ENCODE measurements at places on chromosomes 16 and 17.
A peak's percentile ranks its signal among the peaks of the same experiment; 100 is the strongest.

GRCh38 chr16:89565506-89566372 is 5.3 kb downstream of the RPL13 start:
- H3K27me3 ChIP-seq = peaks cover 8% of the 10 kb centered on the region
- peak overlapping the region; percentile 17 for H3K4me3 ChIP-seq
- peaks cover 33% of the 10 kb centered on the region for H3K36me3 ChIP-seq
- peak; percentile 70 for DNase-seq
- H3K4me1 ChIP-seq = peaks cover 56% of the 10 kb centered on the region
- H3K27ac ChIP-seq = no peak overlapping the region

DNA sequence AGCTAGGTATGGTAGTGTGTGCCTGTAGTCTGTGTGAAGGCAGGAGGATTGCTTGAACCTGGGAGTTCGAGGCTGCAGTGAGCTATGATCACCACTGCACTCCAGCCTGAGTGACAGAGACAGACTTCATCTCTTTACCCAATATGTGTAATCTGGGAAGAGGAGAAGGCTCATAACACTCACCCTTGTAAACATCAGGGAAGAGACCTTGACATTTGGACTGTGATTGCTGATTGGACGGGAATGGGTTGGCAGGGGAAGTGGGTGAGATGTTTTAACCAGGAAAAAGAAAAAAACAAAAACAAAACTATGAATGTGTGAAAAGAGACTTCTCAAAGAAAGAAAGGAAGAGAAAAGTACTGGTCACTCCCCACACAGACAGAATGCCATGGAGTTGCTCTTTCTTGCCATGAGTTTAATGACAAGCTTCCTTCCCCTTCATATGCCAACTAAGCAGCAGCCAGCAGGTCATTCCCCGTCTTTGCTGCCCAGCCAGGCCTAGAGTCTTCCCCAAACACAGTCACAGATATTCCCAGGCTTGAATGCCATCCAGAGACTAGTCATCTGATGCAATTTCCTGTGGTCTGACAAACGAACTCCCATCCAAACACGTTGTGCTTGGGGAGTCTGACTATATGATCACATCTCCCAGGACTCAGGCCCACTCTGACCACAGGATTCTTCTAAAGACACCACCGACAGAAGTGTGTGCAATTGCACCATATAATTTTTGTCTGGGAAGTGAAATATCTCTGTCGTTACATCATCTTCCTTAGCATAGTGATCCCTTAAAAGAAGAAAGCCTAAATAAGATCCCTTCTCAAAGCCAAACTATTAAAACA is 3.6 kb upstream of the XAF1 start:
- H3K27me3 ChIP-seq = no peaks in the 10 kb centered on the region
- no peak for DNase-seq
- no peak overlapping the region for H3K4me3 ChIP-seq
- no peaks in the 10 kb centered on the region for H3K36me3 ChIP-seq

- DNase-seq = no peak
- H3K4me3 ChIP-seq = no peak overlapping the region
- H3K4me1 ChIP-seq = no peaks in the 10 kb centered on the region
- no peaks in the 10 kb centered on the region for H3K27me3 ChIP-seq
- H3K27ac ChIP-seq = peak overlapping the region; percentile 67
These were observed 18.8 kb upstream of the LITAF start for GRCh38 chr16:11605564-11605886.

- DNase-seq = no peak
- H3K4me3 ChIP-seq = no peak overlapping the region
- H3K36me3 ChIP-seq = no peaks in the 10 kb centered on the region
- H3K27me3 ChIP-seq = no peaks in the 10 kb centered on the region
- no peak overlapping the region for H3K27ac ChIP-seq
These were observed 33.2 kb upstream of the MEAK7 start for GRCh38 chr16:84537491-84538151.

GRCh38 chr17:58242171-58242784 is 3.9 kb downstream of the LPO start:
- no peak for DNase-seq
- no peak overlapping the region for H3K4me3 ChIP-seq
- H3K4me1 ChIP-seq = no peaks in the 10 kb centered on the region
- H3K36me3 ChIP-seq = no peaks in the 10 kb centered on the region

DNA sequence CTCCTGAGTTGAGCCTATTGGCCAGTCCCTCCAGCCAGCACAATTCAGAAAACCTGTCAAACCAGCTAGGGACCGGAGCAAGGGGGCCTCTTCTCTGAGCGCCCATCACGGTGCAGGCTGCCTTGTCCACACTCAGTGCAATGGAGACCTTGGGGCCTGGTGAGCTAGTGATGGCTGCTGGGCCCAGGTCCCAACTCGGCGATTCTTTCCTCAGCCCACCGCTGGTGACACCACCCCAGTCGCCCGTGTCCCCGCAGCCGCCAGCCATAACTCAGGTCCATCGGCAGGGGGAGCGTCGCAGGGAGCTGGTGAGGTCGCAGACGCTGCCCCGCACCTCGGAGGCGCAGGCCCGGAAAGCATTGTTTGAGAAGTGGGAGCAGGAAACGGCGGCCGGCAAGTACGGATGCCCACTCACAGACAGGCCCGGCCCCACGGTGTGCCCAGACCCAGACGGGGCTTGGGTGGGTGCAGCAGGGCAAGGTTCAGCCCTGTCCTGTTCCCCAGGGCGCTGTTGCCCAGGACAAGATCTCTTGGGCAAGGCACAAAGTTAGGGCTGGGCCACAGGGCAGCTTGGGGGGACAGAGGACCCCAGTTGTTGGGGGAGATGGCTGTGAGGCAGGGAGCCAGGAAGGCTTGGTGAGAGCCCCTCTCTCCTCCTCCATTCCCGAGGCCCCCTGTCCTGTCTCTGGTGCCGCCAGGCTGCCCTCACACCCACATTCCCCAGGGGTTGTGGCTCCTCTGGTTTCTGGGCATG is 10.8 kb downstream of the SMTNL2 start:
- no peaks in the 10 kb centered on the region for H3K36me3 ChIP-seq
- no peaks in the 10 kb centered on the region for H3K27me3 ChIP-seq
- peak; percentile 67 for DNase-seq
- peaks cover 18% of the 10 kb centered on the region for H3K4me1 ChIP-seq
- H3K27ac ChIP-seq = no peak overlapping the region

DNA sequence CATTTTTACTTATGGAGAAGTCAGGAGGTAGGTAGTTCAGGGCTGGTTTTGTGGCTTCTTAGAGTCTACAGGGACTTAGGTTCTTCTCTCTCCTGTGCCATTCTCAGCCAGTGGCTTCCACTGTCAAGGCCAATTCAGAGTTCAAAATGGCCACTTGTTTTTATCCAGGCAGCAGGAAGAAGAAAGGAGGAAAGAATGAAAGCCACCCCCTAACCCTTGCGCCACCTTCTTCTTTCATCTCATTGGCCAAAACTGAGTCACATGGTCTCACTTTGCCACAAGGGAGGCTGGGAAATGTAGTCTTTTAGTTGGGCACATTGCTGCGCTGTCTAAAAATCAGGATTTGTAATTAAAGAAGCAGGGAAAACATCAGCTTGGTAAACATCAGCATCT is 60.8 kb upstream of the MED9 start:
- H3K4me3 ChIP-seq = no peak overlapping the region
- peaks cover 20% of the 10 kb centered on the region for H3K4me1 ChIP-seq
- DNase-seq = no peak
- no peaks in the 10 kb centered on the region for H3K27me3 ChIP-seq
- H3K36me3 ChIP-seq = no peaks in the 10 kb centered on the region

DNA sequence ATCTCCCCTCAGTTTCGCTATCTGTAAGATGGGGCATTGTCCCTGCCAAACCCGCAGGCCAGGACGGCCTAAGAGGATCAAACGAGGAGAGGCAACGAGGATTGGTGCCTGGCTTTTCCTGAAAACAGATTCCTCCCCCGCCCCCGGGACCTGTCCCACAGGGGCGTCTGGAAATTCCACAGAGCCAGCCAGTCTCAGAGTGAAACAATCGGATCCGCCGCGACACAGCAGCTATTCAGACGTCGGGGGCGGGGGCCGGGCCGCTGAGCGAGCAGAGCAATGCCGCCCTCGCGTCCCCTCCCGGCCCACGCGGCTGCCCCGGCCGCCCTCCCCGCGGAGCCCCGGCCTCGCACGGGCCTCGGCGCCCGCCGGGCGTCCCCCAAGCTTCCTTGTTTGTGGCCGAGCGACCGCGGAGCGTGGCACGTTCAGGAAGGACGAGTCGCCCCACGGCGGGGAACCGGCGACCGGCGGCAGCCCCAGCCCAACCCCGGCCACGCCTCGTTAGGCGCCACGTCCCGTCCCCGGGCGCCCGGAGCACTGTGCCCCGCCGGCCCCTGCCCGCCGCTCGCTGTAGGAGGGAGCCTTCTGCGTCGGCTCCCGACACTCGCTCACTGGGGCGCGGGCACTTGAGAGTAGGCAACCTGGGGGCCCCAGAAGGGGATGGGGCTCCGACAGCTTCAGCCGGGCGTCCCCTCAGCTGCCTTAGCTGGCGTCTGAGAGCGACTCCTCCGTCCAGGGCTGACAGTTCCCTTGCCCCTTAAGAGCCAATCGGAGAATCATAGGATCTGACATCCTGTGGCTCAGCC is 29.6 kb upstream of the PHOSPHO1 start:
- H3K27me3 ChIP-seq = no peaks in the 10 kb centered on the region
- peak overlapping the region; percentile 77 for H3K27ac ChIP-seq
- peak overlapping the region; percentile 51 for H3K4me3 ChIP-seq
- peak; percentile 49 for DNase-seq
- H3K4me1 ChIP-seq = no peaks in the 10 kb centered on the region
- no peaks in the 10 kb centered on the region for H3K36me3 ChIP-seq

GRCh38 chr17:47945529-47946508 is 4.4 kb downstream of the PNPO start:
- H3K27me3 ChIP-seq = no peaks in the 10 kb centered on the region
- peaks cover 6% of the 10 kb centered on the region for H3K36me3 ChIP-seq
- DNase-seq = no peak
- H3K27ac ChIP-seq = peak overlapping the region; percentile 91
- H3K4me3 ChIP-seq = no peak overlapping the region
- H3K4me1 ChIP-seq = peaks cover 67% of the 10 kb centered on the region

- H3K27me3 ChIP-seq = no peaks in the 10 kb centered on the region
- H3K4me1 ChIP-seq = no peaks in the 10 kb centered on the region
- H3K36me3 ChIP-seq = no peaks in the 10 kb centered on the region
- H3K27ac ChIP-seq = no peak overlapping the region
- DNase-seq = no peak
These were observed 56.6 kb downstream of the NCOR1 start for GRCh38 chr17:16158714-16159113.

- no peaks in the 10 kb centered on the region for H3K27me3 ChIP-seq
- H3K4me1 ChIP-seq = peaks cover 19% of the 10 kb centered on the region
- no peak for DNase-seq
- no peak overlapping the region for H3K27ac ChIP-seq
- no peak overlapping the region for H3K4me3 ChIP-seq
- H3K36me3 ChIP-seq = no peaks in the 10 kb centered on the region
These were observed 27.2 kb downstream of the HASPIN start for GRCh38 chr17:3750926-3751325.

DNA sequence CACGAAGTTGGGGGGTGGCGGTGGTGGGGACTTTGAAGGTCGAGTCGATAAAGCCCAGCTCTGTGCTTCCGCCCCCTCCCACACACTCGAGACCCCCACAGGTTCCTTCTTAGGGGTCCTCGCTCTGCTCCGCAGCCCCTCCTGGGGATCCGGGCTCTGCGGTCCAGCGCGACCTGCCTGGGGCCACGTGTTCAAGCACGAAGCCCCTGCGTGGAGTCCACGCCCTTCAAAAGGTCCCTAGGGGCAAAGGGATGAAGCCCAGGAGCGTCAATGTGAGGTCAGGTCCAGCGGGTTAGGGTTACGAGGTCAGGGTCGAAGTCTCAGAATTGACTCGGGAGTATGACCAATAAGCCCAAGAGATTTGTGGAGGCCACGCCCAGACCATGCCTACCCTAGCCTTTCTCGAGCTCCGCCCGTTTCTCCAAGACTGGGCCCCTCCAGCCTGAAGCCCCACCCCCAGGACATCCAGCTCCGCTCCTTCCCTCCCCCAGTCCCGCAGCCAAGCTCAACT is 786 bp upstream of the CACNA1G start:
- peak overlapping the region; percentile 55 for H3K4me3 ChIP-seq
- H3K27me3 ChIP-seq = peaks cover 6% of the 10 kb centered on the region
- no peak overlapping the region for H3K27ac ChIP-seq
- H3K4me1 ChIP-seq = peaks cover 46% of the 10 kb centered on the region

- no peaks in the 10 kb centered on the region for H3K27me3 ChIP-seq
- DNase-seq = peak; percentile 53
- H3K4me3 ChIP-seq = no peak overlapping the region
- H3K27ac ChIP-seq = no peak overlapping the region
These were observed 96.5 kb downstream of the YPEL2 start for GRCh38 chr17:59427996-59428395.

GRCh38 chr17:41263212-41263611 is 2.0 kb upstream of the KRTAP9-6 start:
- H3K27me3 ChIP-seq = no peaks in the 10 kb centered on the region
- H3K36me3 ChIP-seq = no peaks in the 10 kb centered on the region
- no peaks in the 10 kb centered on the region for H3K4me1 ChIP-seq
- no peak overlapping the region for H3K4me3 ChIP-seq
- no peak for DNase-seq

GRCh38 chr17:37490638-37491614 is 1.2 kb downstream of the DUSP14 start:
- peaks cover 46% of the 10 kb centered on the region for H3K4me1 ChIP-seq
- no peaks in the 10 kb centered on the region for H3K36me3 ChIP-seq
- H3K27ac ChIP-seq = peak overlapping the region; percentile 92
- peaks cover 4% of the 10 kb centered on the region for H3K27me3 ChIP-seq

GRCh38 chr17:13253733-13254410 is 236.0 kb upstream of the ELAC2 start:
- H3K4me3 ChIP-seq = no peak overlapping the region
- no peaks in the 10 kb centered on the region for H3K36me3 ChIP-seq

- no peaks in the 10 kb centered on the region for H3K36me3 ChIP-seq
- no peak for DNase-seq
- H3K4me1 ChIP-seq = peaks cover 70% of the 10 kb centered on the region
- H3K27me3 ChIP-seq = peaks cover 100% of the 10 kb centered on the region
- peak overlapping the region; percentile 95 for H3K27ac ChIP-seq
These were observed 1.5 kb downstream of the HOXB4 start for GRCh38 chr17:48576479-48577309.

- no peak overlapping the region for H3K4me3 ChIP-seq
- no peak overlapping the region for H3K27ac ChIP-seq
- H3K27me3 ChIP-seq = no peaks in the 10 kb centered on the region
These were observed 81.0 kb downstream of the TMEM100 start for GRCh38 chr17:55641676-55642081.

DNA sequence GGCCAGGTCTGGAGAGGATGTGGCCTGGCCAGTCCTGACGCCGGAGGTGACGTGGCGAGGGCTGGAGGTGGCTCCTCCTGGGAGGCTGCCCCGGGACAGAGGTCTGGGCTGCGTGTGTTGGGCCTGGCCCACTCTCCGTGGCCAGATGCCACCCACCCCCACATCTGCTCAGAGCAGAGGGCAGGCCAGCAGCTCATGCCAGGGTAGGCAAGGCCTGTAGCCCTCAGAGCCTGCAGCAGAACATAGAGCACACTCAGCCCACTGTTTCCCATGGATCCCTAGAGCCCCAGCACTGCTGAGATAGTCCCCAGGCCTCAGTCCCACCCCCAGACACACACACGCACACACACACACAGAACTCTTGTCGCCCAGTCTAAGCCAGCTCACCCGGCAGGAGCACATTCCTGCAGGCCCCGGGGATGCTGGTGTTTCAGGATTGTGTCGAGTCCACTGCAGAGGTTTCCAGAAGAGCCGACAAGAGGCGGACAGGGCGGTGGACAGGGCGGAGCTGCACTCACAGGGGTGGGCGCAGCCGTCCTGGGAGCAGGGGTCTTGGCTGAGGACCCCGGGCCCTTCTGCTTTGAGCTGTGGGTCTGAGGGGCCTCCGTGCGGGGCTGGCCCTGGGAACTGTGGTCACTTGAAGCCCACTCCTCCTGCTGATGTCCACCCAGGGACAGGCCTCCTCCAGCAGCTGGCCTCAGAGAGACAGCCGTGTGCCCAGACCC is 33.4 kb downstream of the SOX8 start:
- peaks cover 14% of the 10 kb centered on the region for H3K27me3 ChIP-seq
- no peak overlapping the region for H3K27ac ChIP-seq
- no peaks in the 10 kb centered on the region for H3K36me3 ChIP-seq
- H3K4me1 ChIP-seq = no peaks in the 10 kb centered on the region
- H3K4me3 ChIP-seq = no peak overlapping the region
